ENCODE measurements at places on chromosomes 11 and 22.
A peak's percentile ranks its signal among the peaks of the same experiment; 100 is the strongest.

DNA sequence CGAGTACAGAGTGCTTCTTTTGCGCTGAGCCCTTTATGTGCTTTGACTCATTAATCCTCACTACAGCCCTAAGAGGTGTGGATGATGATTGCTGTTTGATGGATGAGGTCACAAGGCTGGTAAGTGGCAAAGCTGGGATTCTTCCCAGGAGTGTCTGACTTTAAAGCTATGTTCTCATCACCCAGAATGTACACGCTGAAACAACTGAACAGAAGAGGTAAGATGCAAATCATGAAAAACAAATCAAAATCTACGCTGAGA is 37.7 kb upstream of the CREB3L1 start:
- DNase-seq, result no peak

DNA sequence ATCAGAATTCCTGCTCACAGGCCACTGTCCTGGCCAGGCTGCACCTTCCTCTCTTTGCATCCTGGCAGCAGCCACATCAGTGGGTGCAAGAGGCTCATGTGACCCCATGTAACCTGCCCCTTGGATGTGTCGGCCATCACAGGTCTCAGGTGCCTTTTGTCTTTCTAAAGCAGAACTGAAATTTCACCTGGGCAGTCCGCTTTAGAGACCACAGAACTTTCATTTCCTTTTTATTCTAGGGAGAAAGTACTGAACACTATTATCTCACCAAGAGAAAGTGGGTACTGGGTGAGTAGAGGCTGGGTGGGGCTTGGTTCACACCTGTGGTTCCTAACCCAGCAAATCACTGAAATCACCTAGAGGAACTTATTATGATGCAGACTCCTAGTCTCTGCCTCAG is 51.7 kb upstream of the NUP160 start:
- no peak for DNase-seq

DNA sequence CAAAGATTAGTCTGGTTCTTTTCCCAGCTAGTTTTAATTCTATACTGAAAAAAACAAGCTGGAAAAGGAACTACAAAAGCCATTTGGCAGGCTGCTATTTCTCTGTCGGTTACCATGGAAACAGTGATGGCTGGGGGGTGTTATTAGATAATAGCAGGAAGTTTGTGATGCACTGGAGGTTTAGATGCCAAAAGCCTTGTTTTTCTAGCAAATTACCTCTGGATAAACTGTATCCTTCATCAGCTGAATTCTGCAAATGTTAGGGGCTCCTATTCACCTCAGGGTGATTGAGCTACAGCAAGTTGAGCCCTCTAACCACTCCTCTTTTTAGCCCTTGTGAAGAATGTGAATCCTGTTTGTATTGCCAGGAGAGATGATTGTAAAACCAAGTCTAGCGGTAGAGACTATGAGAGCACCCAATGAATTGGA is 25.2 kb downstream of the ALKBH3 start:
- no peak for DNase-seq

DNA sequence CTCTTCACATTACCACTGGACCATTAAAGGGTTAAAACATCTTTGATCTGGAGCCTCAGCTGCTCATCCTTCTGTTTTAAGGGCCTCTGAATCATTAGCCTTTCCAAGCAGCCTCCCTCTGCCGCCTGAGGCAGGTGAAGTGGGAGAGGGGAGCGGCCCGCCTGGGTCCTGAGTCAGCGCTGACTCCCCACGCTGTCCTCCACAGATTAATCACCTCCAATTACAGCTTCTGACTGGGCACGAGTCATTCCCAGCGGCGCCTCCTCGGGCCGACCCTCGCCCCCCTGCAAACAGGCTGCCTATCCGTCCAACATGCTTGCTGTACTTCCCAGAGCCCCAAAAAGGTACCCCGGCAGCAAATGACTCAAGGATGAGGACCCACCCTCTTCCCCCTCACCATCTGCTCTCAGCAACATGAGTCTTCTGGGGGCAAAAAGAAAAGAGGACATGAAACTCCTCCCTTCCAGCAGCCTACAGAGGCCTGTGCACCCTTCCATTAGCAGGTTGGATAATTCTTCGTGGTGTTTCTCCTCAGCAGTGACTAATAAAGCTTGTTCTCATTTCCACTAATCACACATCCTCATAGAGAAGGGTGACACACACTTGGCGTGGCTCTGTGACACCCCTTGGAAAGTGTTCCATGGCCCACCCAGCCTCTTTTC is 44.3 kb upstream of the JAM3 start:
- peak; percentile 81 for DNase-seq

DNA sequence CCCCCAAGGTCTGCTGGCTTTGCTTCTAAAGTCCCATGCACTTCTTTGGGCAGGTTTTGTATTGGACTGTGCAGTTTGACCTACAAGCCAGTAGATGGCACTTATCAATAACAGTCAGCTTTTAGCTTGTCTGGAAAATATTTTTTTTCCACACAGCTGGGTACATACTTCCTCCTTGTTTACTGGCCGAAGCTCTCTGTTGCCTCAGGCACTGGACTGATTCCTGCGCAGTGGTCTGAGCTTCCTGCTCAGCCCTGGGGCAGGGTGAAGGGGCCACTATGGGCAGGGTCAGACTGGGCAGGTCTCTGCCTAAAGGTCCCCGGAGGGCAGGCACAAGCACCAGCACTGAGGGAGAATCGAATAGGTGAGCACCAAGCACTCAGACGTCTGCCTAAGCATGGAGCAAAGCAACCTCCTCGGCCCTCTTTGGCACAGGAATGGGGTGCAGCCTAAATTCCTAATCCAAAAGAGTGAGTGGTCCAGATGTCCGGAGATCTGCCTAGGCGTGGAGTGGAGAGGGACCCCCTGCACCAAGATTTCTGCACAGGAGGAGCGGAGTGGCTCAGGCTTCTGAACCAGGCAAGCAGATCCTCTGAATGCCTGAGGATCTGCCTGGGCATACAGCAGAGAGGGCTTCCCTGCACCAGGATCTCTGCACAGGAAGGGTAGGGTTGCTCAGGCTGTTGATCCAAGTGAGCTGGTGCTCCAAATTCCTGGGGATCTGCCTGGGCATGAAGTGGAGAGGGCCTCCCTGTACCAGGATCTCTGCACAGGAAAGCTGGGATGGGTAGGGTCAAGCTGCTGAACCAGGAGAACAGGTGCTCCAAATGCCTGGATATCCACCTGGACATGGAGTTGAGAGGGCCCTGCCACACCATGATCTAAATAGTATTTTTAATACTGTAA is 105.9 kb upstream of the C11orf58 start:
- DNase-seq, result no peak

DNA sequence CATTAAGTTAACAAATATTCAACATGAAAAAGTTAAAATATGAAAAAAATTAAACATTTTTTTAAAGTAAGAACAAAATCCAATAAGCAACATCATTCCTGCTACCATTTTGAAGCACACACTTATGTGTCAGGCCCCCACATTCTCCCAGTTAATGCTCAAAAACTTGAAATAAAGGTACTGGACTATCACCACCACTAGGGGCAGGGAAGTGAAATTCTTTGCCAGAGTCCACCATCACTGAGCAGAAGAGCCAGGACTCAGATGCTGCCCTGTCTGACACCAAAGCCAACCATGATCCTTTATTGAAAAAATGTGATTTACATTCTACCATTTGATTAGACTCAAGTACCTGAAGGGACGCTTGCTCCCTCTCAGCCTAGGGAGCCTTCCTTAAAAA is 39.1 kb downstream of the PITPNB start:
- no peak for DNase-seq

- no peak for DNase-seq
Observed at GRCh38 chr11:70581991-70582885, 183.9 kb downstream of the CTTN start.

DNA sequence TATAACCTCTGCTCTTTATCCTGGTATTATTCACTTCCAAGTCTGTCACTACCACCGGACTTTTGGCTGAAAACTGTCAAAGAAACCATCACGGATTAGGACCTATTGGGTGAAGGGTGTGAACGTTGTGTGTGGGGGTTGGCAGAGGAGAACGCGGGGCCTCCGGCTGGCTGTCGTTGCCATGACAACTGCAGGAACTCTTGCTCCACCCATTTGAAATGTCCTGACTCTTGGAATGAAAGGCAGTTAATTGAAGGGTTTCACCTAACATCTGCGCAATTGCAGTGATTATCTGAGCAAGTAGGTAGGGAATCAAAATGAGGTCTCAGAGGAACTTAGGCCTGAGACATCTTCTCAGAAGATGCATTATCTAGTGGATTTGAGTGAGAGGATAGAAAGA is 60.9 kb upstream of the CLMP start:
- DNase-seq, result no peak

- no peak for DNase-seq
Observed at GRCh38 chr11:128953151-128953550, 10.5 kb upstream of the TP53AIP1 start.

- DNase-seq, result no peak
Observed at GRCh38 chr22:25570486-25570885, 6.0 kb downstream of the GRK3 start.

DNA sequence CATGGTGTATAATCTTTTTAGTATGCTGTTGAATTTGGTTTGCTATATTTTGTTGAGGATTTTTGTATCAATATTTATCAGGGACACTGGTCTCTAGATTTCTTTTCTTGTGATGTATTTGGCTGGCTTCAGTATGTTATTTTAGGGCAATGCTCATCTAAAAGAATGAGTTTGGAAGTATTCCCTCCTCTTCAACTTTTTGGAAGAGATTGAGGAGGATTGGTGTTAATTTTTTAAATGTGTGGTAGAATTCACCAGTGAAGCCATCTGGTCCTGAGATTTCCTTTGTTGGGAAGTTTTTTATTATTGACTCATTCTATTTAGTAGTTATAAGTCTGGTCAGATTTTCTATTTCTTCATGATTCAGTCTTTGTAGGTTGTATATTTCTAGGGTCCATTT is 22.1 kb upstream of the SPATA19 start:
- DNase-seq, result no peak

GRCh38 chr22:36332623-36333332 is 55.0 kb downstream of the MYH9 start:
- DNase-seq, result peak; percentile 72

GRCh38 chr11:123239191-123240150 is 44.4 kb upstream of the CLMP start:
- no peak for DNase-seq

DNA sequence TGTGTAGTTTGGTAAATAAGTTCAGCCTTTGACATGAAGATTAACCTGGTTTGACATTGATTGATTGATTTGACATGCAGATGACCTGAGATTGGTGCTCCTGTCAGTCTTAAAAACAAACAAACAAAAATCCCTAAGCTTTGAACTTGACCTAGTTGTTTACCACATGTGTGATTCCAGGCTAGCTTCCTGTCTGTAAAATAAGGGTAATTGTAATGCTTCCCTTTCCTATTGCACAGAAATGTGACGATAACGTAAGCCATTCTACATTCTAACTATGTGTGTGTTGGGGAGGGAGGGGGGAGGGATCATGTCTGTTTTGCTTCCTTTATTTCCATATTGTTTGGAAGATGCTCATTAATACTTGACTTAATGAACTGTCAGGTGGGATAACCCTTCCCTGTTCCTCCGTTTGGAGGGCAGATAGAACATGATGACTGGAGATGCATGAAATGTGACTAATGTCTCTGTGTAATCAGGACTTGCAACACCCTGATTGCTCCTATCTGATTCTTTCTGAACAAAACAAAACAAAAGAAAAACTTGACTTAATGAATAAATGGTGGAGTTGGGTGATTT is 106.1 kb upstream of the CLMP start:
- peak; percentile 33 for DNase-seq

DNA sequence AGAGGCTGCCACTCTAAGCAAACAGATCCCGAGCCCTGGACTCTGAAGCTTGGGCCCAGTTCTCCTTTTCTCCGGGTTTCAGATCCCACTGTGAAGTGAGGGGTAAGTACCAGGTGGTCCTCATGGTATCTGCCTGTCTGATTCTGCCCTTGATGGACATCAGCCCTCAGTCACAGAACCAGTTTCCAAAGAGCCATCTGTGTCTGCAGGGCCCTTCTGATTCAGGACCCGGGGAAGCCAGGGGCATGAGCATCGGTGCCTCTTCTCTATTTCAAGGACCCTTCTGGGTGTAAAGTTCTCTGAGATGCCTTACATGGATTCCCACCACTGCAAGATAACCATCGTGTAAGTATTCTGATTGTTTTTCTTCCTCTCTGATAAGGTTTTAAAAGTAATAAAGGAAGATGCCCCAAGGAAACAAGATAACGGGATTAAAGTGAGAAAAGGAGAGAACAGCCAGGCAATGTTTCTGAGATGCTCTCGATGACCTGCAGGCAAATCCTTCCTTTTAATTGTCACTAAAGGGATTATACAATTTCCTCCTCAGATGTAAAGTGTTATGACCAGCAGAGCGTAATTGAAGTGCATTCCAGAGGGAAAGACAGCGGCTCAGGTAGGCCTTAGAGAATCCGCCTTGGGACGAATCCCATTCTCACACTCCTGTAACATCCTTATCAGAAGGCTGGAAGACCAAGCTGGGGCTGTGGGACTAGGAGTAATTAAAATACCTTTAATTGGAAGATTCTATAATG is 924.3 kb downstream of the TBC1D22A start:
- no peak for DNase-seq

DNA sequence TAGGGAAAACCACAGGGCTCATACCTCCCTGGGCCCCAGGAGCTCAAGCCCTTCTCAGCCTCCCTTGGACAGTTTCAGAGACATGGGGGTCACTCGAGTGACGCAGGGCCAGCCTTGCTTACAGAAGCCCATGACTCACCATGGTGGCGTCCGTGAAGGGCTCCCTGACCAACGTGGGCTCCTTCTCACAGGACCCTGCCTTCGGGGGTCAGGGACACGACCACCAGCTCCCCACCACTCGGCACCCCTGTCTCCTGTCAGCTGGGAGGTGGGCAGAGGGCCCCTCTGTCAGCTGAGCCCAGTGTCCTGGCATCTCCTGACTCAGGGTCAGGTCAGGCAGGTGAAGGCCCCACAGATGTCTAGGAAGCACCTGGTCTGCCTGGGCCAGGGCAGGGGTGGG is 126.3 kb upstream of the ANO1 start:
- no peak for DNase-seq
